Activated naive CD4-positive, alpha-beta T cell treated with anti-CD3 and anti-CD28 coated beads, Interleukin-2, amount 50 U/mL, for 72 hours (primary cell): ENCODE measurements at places on chromosomes 7 and 10.

- DNase-seq, result no peak
These were observed 245.6 kb downstream of the MAD1L1 start for GRCh38 chr7:1987084-1987535.

GRCh38 chr10:75012471-75012870 lies 99.0 kb upstream of the SAMD8 start:
- no peak for DNase-seq

DNA sequence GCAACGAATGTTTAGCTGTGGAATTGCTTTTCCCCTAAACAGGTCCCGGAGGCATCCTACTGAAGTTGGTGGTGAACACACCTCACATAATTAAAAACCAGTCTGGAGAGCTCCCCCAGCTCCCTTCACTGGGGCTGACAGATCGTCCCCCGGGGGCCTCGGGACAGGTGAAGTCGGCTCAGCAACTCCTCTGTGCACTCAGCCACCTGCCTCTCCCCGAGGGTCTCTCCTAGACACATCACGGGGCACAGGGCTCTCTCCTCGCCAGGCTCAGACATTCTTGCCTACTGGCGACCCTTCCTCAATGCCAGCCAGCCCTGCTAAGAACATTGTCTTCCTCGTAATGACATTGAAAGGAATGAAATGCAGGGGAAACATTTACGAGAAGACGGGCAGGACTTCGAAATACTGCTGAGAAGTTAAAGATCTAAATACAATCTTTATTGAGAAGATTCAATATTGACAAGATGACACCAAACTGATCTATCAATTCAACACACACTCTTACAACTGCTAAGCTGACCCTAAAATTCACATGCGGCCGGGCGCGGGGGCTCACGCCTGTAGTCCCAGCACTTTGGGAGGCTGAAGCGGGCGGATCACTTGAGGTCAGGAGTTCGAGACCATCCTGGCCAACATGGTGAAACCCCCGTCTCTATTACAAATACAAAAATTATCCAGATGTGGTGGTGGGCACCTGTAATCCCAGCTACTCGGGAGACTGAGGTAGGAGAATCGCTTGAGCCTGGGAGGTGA lies 88.1 kb upstream of the DNAAF5 start:
- DNase-seq, result no peak

DNA sequence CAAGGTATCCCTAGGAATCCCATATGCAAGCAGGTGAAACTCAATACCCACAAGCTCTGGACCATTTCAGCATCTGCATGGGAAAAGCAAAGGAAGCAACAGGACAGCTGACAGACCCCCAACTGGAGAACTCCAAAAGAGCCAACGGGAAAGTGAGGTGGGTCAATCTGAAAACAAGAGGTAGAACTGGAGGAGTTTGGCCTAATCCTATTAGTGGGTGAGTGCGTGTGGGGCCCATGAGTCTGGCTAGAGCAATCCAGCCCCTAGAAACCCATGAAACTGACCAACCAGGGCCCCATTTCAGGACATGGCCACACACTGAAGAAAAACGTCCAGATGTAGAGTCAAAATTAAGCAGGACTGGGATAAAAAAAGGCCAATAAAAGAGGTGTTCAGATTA lies 26.6 kb upstream of the WNT8B start:
- DNase-seq, result no peak

DNA sequence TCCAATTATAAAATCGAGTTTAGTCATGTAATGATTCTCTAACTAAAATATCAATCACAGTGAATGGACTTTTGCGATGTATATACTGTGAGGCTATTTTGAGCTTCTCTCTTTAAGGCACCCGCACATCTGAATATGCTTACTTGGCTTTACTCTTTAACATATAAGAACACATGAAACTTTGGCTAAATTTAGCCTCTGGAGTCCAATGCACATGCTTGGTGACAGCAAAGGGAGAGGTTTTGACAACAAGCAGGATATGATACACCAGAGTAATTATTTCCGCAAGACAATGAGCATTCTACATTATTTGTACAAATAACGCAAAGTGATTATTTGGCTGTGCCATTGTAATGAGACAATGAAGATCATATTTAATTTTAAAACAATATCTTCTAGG lies 72.4 kb downstream of the ARID5B start:
- no peak for DNase-seq

GRCh38 chr10:59823111-59823510 lies 69.9 kb upstream of the MRLN start:
- no peak for DNase-seq

GRCh38 chr7:146652176-146652575 lies 535.6 kb downstream of the CNTNAP2 start:
- no peak for DNase-seq

GRCh38 chr10:62769574-62770242 lies 34.8 kb upstream of the ADO start:
- no peak for DNase-seq

DNA sequence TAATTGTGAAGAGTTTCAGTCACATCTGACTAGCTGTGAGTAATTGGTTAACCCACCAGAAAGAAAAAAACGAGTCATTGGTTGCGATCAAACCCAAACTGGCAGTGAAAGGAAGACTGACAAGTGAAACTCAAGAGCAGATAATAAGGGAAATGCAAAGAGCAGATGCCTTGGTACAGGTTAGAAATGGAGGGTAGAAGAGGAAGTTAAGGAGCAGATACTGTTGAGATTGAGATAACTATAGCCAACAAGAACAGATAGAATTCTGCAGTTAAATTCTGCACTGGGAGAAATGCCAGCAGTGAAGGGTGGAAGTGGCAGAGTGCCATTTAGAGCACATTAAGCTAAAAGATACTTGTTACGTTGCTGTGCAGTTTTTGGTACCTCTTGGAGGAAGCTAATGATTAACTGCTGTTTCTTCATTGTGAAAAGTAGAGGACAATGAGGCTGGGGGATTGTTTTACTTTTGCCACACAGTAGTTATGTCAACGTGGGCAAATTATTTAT lies 65.8 kb downstream of the CDK13 start:
- no peak for DNase-seq

GRCh38 chr7:69845721-69846495 lies 247.6 kb downstream of the AUTS2 start:
- DNase-seq, result no peak

DNA sequence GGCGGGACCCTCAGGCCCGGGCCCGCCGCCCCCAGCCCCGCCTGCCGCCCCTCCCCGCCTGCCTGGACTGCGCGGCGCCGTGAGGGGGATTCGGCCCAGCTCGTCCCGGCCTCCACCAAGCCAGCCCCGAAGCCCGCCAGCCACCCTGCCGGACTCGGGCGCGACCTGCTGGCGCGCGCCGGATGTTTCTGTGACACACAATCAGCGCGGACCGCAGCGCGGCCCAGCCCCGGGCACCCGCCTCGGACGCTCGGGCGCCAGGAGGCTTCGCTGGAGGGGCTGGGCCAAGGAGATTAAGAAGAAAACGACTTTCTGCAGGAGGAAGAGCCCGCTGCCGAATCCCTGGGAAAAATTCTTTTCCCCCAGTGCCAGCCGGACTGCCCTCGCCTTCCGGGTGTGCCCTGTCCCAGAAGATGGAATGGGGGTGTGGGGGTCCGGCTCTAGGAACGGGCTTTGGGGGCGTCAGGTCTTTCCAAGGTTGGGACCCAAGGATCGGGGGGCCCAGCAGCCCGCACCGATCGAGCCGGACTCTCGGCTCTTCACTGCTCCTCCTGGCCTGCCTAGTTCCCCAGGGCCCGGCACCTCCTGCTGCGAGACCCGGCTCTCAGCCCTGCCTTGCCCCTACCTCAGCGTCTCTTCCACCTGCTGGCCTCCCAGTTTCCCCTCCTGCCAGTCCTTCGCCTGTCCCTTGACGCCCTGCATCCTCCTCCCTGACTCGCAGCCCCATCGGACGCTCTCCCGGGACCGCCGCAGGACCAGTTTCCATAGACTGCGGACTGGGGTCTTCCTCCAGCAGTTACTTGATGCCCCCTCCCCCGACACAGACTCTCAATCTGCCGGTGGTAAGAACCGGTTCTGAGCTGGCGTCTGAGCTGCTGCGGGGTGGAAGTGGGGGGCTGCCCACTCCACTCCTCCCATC lies 82.7 kb downstream of the PAX2 start:
- peak; percentile 40 for DNase-seq

DNA sequence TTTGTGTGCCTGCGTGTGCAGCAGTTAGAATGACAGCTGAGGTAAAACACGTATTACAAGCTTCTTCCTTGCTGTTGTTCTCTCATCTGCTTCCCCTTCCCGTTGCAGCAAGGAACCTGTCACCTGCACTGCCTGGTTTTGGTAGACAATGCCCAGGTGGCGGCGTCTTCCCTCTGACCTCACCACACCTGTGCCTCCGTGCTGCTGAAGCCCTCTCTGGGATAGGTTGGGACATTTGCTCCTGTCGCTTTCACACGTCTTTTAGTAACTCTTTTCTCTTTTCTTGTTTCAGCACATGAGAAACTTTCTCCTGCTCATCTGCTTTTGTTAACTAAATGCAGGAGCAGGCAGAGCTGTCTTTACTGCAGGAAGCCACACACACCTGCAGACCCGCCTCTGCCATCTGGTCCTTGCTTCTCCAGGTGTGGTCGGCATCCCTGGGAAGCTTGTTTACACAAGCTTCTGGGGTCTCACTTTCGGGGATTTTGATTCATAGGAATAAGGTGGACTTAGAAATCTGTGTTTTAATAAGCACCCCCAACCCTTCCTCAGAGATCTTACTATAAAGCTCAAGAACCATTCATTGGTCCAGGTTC lies 60.7 kb upstream of the EXOC6 start:
- no peak for DNase-seq

GRCh38 chr10:33832124-33832787 lies 497.8 kb upstream of the NRP1 start:
- no peak for DNase-seq

GRCh38 chr10:31099664-31100063 lies 68.0 kb upstream of the ZNF438 start:
- peak; percentile 27 for DNase-seq

- DNase-seq, result no peak
These were observed 245.8 kb downstream of the CDK14 start for GRCh38 chr7:90841759-90842429.
